Mesothelial cell of epicardium (in vitro differentiated cells): ENCODE measurements at places on chromosomes 6 and 20. TPM values are rescaled to one million over a fixed set of nuclear protein-coding genes. Genes with fewer than 3 reads are reported as not detected.

DNA sequence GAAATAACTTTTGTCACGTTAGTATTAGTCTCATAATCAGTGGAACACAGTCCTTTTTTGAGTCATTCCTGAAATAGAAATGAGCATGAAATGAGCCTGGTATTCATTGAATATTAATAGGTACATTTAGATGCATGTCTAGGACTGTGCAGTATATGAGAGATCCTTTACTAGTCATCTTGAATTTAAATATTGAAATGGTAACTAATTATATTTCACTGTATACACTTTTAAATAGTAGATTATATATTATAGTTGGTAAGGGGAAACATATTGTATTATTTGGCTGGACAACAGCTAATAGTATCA lies 59.4 kb downstream of the RSPO3 start:
- H3K4me3 ChIP-seq: no peak overlapping the region
- no peak overlapping the region for H3K27ac ChIP-seq
- H3K36me3 ChIP-seq: no peaks in the 10 kb centered on the region
- no peaks in the 10 kb centered on the region for H3K27me3 ChIP-seq
- DNase-seq: no peak

DNA sequence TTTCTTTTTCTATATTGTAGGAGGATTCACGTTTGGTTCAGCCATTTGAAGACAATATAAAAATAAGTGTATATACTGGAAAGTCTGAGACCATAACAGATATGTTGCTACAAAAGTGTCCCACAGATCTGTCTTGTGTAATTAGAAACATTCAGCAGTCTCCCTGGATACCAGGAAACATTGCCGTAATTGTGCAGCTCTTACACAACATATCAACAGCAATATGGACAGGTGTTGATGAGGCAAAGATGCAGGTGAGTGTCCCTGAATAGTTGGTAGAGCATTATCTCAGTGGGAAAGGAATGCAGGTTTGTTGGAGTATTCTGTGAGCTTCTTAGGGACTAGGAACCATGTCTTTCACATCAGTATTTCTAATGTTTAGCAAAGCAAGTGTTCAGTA lies 18.3 kb upstream of the ADGRF4 start:
- no peaks in the 10 kb centered on the region for H3K36me3 ChIP-seq
- H3K27me3 ChIP-seq: no peaks in the 10 kb centered on the region
- no peak overlapping the region for H3K4me3 ChIP-seq
- no peak for DNase-seq

DNA sequence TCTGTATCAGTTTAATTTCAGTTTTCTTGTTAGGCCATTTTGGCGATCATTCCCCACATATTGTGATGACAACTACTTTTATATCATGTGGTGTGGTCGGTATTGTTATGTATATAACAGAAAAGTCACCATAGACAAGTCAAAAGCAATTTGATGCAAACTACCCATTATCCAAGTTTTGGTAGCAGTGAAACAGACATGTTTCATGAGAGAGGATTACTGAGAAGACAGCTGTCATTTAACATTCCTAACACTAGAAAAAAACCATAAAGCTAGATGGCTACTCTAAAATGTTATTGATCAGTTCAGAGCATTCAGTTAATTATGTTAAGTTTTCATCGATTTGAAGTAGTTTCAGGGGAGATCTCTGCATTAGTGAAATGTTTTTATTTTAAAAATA lies 462.1 kb upstream of the SOX4 start:
- DNase-seq: no peak
- no peak overlapping the region for H3K27ac ChIP-seq
- H3K4me3 ChIP-seq: no peak overlapping the region
- H3K4me1 ChIP-seq: peaks cover 44% of the 10 kb centered on the region
- H3K27me3 ChIP-seq: no peaks in the 10 kb centered on the region

- DNase-seq: no peak
- no peak overlapping the region for H3K27ac ChIP-seq
- no peaks in the 10 kb centered on the region for H3K27me3 ChIP-seq
- peaks cover 13% of the 10 kb centered on the region for H3K4me1 ChIP-seq
- peaks cover 9% of the 10 kb centered on the region for H3K36me3 ChIP-seq
Measured at GRCh38 chr6:39189915-39190544, 39.2 kb downstream of the KCNK5 start.

GRCh38 chr6:151585741-151586140 lies 91.9 kb downstream of the CCDC170 start:
- H3K27ac ChIP-seq: no peak overlapping the region
- peaks cover 3% of the 10 kb centered on the region for H3K36me3 ChIP-seq
- H3K4me1 ChIP-seq: no peaks in the 10 kb centered on the region
- no peak for DNase-seq
- H3K27me3 ChIP-seq: peaks cover 2% of the 10 kb centered on the region

Gene KCNK5
- total RNA-seq: 2.5 to 2.9 TPM (median 2.7 TPM) in 3 replicates
